ENCODE measurements at places on chromosomes 2 and 18. TPM values are rescaled to one million over a fixed set of nuclear protein-coding genes. Genes with fewer than 3 reads are reported as not detected.

DNA sequence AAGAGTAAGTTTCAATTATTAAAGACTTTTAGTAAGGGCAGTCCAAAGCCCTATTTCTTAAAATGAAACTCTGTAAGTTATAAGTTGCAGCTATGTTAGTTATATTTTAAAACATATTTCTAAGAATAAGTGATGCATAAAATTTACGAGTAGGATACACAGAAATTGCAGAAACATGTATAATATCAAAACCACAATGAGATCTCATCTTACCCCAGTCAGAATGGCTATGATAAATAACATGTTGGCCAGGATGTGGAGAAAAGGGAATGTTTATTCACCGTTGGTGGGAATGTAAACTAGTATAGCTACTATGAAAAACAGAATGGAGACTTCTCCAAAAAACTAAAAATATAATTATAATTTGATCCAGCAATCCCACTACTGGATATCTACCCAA, 201.2 kb downstream of the CBLN2 start:
- no peak for DNase-seq

- DNase-seq = no peak
These were observed 5.6 kb downstream of the SLC66A3 start for GRCh38 chr2:11160731-11161455.

DNA sequence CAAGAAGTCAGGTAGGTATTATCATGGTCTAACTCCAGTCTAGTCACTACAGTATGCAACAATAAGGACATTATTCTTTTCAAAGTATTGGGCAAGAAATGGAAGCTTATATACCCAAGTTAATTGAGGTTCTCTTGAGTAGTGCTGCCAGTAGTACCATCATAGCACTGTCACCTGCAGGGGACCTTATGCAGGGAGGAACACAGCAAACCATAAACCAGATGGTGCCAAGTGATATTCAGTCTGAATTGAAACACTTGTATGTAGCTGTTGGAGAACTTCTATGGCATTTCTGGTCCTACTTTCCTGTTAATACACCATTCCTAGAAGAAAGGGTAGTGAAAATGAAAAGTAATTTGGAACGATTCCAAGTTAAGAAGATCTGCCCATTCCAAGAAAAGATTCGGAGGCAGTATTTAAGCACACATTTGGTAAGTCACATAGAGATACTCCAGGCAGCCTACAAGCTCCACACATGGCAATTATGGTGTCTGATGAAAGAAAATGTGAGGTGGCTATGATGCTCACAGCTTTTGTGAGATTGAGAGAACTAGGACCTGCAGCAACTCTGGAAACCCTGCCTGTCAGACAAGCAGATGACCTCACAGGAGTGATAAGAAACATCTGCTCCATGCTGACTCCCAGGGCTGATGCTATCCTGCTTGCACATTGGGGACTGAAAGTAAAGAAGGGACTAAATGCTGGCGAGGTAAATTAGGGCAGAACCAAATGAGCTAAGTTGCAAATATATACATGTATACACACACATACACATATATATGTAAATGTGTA, 174.7 kb downstream of the MC4R start:
- DNase-seq = no peak

DNA sequence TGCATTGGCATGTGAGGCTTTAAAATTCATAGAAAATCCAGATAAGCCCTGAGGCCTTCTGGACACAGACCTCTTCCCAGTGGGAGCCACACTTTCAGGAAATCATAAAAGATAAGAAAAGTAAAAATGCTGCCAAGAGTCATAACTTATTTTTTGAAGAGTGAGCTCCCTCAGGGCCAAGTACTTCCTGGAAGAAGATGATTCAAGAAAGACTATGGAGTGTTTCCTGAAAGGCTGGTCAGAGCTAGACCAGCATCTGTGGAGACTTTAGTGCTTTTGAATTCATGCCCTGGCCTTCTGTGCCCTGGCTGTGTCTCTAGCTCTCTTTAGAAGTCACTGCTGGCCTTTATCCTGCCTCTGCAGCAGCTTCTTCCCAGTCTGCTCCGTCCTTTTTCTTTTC, 6.4 kb upstream of the XDH start:
- DNase-seq = no peak

GRCh38 chr2:16114836-16115235, 174.5 kb downstream of the MYCN start:
- peak; percentile 60 for DNase-seq

DNA sequence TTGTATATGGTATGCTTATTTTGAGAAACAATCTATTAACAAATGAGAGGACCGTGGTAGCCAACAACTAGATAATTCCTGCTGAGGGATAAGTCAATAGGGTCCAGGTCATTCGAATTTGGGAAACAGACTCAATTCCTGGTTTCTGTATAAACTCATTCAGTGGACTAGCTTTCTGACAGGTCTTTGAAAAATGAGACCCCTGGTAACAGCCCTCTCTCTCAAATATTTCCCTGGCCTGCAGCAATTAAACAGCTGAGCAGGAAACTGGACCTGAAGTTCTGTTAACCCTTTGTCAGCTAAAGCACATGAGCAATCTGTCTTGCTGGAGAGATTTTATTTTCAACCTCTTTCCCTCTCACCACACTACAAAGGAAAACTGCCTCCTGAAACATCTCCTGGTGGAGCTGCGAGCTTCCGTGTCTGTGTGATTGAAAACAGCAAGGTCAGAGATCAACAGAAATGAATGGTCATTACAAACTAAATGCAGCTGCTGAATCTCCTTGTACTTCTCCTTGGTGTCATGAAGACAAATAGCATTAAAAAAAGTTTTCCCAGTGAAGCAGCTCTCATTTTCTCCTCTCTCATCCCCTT, 70.3 kb upstream of the CCDC85A start:
- DNase-seq = no peak

DNA sequence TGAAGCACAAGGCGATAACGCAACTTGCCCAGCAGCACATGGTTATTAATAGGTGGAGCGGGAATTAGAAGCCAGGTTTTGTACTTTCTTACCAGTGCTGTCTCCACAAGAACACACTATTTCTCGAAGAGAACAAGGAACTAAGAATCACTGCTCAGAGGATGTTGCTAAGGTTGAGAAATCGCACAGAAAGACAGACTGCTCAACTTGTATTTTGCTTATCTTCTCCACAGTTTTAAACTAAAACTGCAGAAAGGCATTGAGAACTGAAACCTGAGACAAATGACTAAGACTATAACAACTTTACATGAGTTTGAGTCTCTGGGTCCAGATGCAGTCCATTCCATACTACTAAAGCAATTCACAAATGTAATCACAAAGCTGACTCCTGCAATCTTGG, 6.2 kb downstream of the PRKD3 start:
- DNase-seq = no peak

DNA sequence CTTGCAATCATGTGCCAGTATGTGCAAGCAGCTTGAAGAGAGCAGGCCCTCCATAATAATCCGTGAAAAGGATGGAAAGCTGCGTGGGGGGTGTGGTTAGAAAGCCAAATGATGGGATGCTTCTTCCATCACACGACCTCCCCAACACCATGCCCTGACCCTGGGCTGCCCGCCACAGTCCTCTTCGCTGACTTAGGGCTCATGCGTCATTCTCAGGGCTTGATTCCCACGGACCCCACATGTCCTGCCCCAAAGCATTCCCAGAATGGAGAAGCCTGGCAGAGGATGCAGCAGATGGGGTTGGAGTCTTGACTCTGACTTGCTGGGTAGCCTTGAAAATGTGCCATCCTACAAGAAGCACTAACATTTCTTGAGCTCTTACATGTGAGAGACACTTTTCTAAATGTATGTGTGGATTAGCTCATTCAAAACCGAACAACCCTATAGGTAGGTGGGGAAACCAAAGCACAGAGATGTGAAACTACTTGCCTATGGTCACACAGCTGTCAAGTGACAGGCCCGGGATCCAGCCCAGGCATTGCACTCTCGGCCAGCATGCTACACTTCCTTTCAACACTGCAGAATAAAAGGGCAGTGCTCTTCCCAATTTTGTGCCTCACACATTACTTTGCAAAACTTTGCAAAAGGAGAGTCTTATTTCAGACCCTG, 3.7 kb downstream of the TNS1 start:
- no peak for DNase-seq

- no peak for DNase-seq
These were observed 63.3 kb downstream of the MAPRE2 start for GRCh38 chr18:35104391-35105051.

DNA sequence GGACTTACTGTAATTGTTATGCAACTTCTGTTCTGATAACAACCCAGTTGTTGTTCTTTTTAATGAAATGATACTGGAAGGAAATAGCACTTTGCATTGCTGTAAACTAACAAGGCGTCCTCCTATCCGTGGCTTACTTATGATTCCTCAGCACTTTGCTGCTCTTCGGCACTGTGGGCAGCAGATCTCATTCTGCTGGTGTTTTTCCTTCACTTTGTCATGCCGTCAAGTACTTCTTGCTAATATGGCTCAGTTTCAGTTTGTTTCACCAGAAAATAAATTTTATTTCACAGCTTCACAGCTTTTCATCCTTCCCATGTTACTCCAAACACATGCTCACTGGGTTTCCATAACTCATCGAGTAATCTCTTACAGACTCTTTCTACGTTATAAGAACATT, 289.3 kb downstream of the MEIS1 start:
- DNase-seq = no peak

DNA sequence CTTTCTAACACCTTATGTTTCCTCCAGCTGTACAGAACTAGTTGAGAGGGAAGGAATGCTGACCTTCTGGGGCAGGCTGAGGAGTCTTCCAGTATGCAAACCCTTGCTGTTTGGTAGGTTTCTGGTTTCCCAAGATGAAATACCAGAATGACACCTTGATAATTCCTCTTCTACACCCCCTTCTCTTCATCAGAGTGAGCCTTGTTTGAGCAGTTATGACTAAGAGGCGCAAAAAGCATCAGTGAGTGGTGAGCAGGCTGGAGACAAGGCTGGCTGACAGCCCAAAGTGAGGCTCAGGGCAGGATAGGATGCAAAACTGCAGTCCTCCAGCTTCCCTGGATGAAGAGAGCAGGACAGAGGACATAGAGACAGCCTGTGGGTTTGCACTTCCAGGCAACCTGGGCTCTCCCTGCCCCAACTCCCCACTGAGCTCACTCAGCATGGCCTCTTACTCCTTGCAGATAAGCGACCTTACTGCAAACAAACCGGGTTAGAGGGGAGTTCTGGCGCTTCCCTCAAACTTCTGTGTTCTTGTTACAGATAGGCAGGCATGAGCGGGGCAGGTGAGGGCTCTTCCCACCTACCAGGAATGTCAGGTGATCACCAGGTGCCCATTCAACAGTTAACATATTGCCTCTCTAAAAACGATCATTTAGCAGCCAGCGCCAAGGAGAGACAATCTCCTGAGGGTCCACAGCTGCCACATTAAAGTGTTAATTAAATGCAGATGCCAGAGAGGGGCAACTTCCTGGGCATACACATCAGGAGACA, 5.4 kb downstream of the MPPE1 start:
- DNase-seq = no peak

DNA sequence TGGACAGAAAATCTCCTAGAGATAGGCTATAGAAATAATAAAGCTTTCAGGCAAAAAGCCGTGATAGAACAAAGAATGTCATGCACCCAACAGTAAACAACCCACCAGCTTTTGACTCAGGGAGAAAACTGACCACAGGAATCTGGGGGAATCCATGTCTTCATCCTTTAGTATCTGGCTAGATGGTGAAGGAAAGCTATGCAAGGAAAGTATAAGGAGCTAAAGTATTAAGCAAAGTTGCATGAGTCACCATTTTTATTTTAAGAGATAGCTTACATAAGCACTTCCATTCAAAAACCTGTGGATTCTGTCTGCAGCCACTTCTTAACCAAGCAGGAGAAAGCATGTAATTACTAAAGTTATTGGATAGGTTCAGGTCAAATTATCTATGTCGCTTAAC, 363.8 kb downstream of the LRP1B start:
- DNase-seq = no peak

GRCh38 chr2:1268034-1268433, 145.2 kb upstream of the TPO start:
- DNase-seq = no peak

- no peak for DNase-seq
These were observed 2168.6 kb upstream of the PIK3C3 start for GRCh38 chr18:39786477-39786876.

GRCh38 chr2:74759986-74760385, 73.9 kb upstream of the HK2 start:
- DNase-seq = no peak

DNA sequence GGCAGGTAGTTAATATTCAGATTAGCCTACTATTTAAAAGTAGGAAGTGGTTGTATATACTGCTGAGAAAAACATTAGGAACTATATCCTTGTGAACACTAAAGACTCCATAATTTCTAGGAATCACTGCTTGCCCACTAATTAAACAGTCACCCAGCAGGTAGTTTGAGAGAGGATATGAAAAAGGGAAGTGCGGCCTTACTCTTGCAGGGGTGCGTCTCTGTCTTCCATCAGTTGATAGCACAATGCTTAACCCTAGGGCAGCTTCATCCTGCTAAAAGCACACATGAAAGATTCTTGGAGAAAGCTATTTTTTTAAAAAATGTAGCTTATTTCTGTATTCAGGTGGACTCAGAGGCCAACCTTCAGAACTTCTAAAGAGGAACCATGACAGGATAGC, 53.1 kb upstream of the ATP5MC3 start:
- no peak for DNase-seq

GRCh38 chr2:104772996-104773395, 80.9 kb upstream of the POU3F3 start:
- DNase-seq = no peak

DNA sequence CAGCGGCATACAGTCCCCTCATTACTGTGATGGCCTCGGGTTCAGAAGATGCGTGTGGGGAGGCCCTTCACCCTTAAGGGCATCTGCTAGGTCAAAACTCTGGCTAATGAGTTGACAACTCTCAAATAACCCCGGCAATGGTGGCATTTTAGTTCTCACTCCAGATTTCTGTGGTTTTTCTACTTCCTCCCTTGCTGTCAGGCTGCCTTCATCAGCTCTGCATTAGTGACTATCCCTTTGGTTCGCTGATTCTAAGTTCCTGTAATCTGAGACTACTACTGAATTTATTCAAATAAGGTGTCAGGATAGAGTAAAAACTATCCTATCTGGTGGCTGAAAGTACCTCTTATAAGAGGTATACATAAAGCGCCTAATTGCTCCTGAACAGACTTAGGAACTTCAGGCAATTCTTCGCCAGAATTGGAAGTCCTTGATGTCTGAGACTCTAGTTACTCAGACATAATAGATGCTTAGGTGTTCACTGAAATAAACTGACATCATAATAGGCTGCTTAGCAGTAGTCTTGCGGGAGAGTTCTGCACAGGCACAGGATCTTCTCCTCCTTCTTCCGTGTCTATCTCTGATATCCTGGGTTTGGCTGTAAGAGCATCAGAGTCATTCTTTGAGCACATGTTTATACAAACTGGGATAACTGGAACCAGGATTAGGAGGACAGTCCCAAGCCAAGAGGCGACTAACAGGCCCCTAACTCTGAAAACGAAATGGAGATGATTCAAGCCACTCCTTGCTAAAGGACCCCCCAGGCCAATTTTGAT, 194.5 kb downstream of the DNER start:
- no peak for DNase-seq

DNA sequence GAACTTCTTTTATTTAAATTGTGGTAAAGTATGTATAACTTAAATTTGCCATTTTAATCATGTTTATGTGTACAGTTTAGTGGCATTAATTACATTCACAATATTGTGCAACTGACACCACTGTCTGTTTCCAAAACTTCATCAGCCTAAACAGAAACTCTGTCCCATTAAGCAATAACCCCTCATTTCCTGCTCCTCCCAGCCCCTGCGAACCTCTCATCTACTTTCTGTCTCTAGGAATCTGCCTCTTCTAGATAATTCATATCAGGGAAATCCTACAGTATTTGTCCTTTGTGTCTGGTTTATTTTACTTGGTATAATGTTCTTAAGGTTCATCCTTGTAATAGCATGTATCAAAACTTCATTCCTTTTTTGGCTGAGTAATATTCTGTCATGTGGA, 75.1 kb downstream of the BOLA3 start:
- no peak for DNase-seq

LIPT1 gene
- total RNA-seq = 2.5 TPM

SERPINB3 gene
- total RNA-seq = not detected

All from left lobe of liver (tissue), 2 donors.